Effector memory CD8-positive, alpha-beta T cell (primary cell): ENCODE measurements at places on chromosomes 4 and X.

GRCh38 chr4:27720010-27720766, 859.5 kb downstream of the STIM2 start:
- no peak for DNase-seq

GRCh38 chr4:75878246-75878756, 24.0 kb downstream of the PPEF2 start:
- DNase-seq: no peak

GRCh38 chrX:136662104-136662503, 14.1 kb downstream of the CD40LG start:
- DNase-seq: no peak

GRCh38 chr4:22471999-22472461, 43.8 kb downstream of the ADGRA3 start:
- no peak for DNase-seq

- DNase-seq: no peak
Measured at GRCh38 chr4:163764569-163764968, 270.1 kb downstream of the TMA16 start.

GRCh38 chrX:1587161-1587560, 4.2 kb upstream of the AKAP17A start:
- no peak for DNase-seq

DNA sequence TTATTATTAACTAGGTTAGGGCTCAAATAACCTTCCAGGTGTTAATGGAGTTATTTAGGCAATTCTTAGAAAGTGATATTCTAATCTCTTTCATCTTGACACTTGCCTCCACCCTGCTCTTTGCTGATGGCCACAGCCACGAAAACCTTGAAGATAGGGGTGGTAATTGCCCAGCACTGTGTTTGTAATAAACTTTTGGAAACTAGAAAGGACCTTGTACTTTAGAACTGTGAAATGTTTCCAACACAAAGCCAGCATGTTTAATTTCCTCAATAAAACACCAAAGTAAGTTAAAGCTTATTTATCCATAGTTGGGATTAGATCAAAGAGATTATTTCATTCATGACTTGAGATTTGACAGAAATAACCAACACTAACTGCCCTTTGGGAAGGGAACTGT, 78.3 kb downstream of the MAOA start:
- no peak for DNase-seq

GRCh38 chr4:94577136-94577535, 125.4 kb downstream of the PDLIM5 start:
- no peak for DNase-seq

DNA sequence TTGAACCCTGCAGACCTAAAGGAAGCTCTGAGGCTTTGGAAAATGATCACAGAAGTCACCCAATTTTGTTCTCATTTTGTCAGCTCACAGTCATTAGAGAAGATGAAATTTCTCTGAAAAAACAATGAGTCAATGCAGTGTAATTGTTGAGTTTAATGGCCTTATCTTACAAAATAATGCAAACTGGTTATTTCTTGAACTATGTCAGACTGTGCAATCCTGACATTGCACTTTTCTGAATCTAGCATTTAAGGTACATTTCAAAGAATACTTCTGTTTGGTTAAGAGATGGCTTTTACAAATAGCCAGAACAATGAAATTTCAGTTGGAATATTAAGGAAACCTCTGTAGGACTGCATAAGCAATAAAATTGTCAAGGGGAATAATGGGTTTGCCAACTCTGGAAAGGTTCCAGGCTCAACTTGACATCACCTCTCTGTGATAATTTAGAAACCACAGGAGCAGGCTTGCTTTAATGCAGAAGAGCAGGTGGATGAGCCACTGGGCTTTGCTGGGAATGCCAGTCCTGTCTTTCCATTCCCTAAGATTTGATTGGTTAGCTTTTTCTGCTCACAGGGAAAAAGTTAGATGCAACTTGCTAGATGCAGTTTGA, 222.8 kb downstream of the FRMPD4 start:
- DNase-seq: no peak

- no peak for DNase-seq
Measured at GRCh38 chrX:2931155-2931554, 2.0 kb upstream of the ARSD start.

DNA sequence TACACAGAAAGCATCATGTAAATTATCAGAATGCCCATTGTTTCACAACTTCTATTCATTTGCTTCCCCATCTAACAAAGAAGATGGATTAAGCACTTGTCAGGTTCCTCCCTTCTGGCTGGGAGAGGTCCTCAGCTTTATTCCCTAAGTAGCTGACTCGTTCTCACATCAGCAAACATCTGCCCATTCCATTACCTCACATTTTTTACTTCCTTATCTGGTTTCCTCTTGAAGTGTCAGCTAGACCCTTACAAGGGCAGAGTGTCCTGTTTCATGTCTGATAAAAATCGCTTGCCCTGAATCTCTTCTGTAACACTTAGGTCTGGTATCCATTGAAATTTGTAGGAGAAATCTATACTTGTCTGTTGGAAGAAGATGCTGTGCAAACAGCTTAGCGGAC, 34.7 kb downstream of the TMPRSS11A start:
- no peak for DNase-seq

GRCh38 chr4:151418856-151419255, 9.9 kb downstream of the FHIP1A start:
- no peak for DNase-seq

GRCh38 chr4:36333303-36333877, 52.0 kb downstream of the DTHD1 start:
- DNase-seq: no peak

DNA sequence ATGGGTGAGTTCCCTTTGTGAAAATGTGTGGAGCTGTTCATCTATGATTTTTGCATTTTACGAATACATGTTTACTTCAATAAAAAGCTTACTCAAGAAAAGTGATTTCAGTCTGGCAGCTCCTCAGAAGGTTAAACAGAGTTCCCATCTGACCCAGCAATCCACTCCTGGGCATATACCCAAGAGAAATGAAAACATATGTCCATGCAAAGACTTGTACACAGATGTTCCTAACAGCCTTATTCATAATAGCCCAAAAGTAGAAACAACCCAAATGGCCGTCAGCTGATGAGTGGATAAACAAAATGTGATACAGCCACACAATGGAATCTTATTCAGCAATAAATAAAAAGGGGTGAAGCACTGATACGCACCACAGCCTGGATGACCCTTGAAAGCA, 20.8 kb downstream of the CLCN4 start:
- no peak for DNase-seq

- no peak for DNase-seq
Measured at GRCh38 chr4:11472535-11472934, 43.8 kb upstream of the HS3ST1 start.

- DNase-seq: no peak
Measured at GRCh38 chr4:53019485-53020382, 157.6 kb downstream of the RASL11B start.

GRCh38 chr4:187321711-187322110, 598.1 kb upstream of the FAT1 start:
- DNase-seq: no peak

GRCh38 chr4:140158365-140159030, 4.5 kb upstream of the MAML3 start:
- DNase-seq: no peak

- no peak for DNase-seq
Measured at GRCh38 chr4:5893004-5893580, at the start of gene CRMP1. TSS of gene CRMP1 (minus strand) at chr4:5893086. CDS start at chr4:5892969, 117 bp downstream.

DNA sequence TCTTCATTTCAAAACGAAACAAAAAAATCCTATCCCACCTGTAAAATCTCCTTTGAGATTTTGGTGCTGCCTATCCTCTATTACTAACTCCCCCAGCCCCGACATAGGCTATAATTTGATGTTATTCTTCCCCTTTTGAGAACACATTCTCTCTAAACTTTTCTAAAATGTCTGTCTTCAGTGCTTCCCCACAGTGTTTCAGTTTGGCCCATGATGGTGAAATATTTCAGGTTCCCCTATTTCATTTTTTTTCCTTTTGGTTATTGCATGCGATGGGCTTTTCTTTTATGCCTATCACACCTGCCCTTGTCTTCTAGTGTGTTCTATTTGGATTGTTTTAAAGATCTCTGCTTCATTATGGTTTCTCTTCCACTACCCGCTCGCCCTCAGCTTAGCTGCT, 14.7 kb downstream of the BCORL1 start:
- DNase-seq: no peak

- DNase-seq: no peak
Measured at GRCh38 chr4:29708473-29708872, 1011.7 kb upstream of the PCDH7 start.

GRCh38 chr4:145041378-145041777, 56.6 kb downstream of the ANAPC10 start:
- no peak for DNase-seq

GRCh38 chrX:1502241-1502640, 34.7 kb downstream of the P2RY8 start:
- DNase-seq: no peak

GRCh38 chrX:39220952-39221351, 419.7 kb downstream of the MID1IP1 start:
- DNase-seq: no peak

DNA sequence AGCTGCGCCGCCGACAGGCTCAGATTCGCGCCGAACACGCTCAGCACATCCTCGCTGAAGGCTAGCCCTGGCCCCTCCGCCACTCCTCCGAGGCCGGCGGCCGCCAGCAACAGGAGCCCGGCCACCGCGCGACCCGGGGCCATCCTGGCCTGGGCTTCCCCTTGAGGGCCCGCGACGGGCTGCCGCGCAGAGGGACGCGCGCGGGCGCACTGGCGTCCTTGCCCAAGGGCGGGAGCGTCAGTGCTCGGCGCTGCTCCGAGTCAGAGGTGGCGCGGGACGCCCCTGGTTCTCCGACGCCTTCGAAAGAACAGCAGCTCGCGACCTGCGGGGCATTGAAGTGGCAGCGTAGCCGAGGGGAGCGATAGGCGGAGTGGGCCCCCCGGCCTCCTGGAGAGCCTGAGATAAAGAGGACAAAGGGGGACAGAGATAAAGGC, 745 bp downstream of the SLC39A8 start:
- peak; percentile 68 for DNase-seq

DNA sequence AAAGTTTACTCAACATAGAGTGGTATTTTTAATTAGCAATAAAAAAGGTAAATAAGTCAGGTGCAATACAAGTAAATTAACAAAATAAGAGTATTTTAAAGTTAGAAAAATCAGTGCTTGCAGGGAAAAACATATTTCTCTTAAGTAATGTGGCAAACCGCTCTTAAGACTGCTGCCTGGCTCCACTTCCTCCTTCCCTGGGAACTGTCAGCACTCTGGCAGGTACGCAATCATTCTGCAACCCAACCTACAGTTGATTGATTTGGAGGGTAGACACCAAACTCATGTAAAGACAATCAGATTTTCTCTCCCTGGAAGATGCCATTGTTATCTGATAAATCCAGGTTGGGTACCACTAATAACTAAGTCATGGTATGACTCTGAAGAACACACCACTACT, 63.9 kb downstream of the PPP3CA start:
- no peak for DNase-seq

- peak; percentile 37 for DNase-seq
Measured at GRCh38 chr4:122458625-122459024, 2.1 kb upstream of the IL2 start.

GRCh38 chr4:26787461-26788340, 72.9 kb upstream of the STIM2 start:
- peak; percentile 15 for DNase-seq

DNA sequence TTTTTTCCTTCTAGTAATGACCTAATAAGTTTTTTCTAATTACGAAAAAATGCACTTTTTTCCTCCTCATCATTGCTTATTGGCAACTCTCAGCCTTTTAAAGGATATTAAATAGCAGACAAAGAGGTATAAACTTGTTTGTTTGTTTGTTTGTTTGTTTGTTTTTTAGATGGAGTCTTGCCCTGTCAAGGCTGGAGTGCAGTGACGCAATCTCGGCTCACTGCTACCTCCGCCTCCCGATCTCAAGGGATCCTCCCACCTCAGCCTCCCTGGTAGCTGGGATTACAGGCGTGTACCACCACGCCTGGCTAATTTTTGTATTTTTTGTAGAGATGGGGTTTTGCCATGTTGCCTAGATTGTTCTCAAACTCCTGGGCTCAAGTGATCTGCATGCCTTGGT, 6.0 kb downstream of the RBM47 start:
- DNase-seq: no peak

- no peak for DNase-seq
Measured at GRCh38 chr4:104507112-104507511, 12.4 kb upstream of the CXXC4 start.

DNA sequence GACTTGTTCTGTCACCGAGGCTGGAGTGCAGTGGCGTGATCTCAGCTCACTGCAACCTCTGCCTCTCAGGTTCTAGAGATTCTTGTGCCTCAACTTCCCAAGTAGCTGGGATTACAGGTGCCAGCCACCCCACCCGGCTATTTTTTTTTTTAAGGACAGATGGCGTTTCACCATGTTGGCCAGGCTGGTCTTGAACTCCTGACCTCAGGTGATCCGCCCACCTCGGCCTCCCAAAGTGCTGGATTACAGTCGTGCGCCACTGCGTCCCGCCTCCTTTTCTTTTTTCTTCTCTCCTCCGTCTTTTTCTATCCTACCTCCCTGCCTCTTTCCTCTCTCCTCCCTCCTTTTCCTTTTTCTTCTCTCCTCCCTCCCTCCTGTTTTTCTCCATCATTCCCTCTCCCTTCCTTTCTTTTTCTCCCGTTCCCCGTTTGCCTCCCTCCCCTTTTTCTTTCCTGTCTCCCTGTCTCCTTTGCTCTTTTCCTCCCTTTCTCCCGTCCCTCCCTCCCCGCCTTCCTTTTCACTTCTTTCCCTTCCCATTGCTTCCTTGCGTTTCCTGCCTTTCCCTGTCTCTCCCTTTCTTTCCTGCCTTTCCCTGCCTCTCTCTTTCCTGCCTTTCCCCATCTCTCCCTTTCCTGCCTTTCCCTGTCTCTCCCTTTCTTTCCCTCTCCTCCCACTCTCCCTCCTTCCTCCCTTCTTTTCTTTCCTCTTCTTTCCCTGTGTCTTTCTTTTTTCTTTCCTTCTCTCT, 2.1 kb upstream of the SLC25A6 start:
- no peak for DNase-seq

DNA sequence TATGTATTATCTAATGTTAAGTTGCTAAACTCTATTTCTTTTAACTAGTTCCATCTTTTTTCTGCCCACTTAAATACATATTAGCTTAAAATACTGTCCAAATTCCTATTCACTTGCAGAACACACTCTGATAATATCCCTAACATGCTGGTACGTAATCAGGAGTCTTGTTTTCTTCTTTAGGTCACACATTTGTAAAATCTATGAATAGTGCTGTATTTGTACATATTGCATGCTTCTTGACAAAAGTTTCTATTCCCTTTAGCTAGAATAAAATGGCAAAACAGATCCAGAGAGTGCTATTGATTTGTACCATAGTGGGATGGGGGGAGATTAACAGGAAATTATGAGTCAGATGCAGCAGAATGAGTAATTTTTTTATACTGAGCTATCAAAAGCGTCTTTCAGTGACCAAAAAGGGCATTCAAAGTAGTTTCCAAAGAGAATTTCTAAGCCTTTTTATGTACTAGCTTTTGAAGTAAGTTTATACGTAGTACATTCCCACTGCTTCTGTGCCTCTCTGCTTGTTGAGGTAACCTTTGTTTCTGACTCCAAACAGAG, 126.5 kb downstream of the PTPN13 start:
- DNase-seq: no peak

DNA sequence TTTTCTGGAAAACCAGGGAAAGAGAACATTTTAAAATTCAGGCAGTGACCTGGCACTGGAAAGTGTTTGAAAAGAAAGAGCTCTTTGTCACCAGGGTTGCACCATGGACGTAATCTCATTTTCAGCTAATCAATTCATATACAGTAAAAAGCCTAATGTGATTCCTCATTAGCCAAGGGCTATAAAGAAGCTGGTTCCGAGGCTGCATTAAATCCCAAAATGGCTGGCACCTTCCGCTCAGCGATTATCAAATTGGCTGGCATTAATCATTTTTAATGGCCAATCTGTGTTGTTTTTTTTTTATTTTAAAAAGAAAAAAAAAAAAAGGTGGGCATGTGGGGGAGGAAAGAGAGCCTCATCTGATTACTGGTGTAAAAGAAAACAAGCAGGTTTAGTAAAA, 341.4 kb downstream of the RAB28 start:
- no peak for DNase-seq
